Omental fat pad (tissue), 4 donors: ENCODE measurements at places on chromosomes 7 and 10. TPM values are rescaled to one million over a fixed set of nuclear protein-coding genes. Genes with fewer than 3 reads are reported as not detected.
A peak's percentile ranks its signal among the peaks of the same experiment; 100 is the strongest.

GRCh38 chr7:48217753-48218152 is 46.5 kb downstream of the ABCA13 start:
- DNase-seq: no peak

DNA sequence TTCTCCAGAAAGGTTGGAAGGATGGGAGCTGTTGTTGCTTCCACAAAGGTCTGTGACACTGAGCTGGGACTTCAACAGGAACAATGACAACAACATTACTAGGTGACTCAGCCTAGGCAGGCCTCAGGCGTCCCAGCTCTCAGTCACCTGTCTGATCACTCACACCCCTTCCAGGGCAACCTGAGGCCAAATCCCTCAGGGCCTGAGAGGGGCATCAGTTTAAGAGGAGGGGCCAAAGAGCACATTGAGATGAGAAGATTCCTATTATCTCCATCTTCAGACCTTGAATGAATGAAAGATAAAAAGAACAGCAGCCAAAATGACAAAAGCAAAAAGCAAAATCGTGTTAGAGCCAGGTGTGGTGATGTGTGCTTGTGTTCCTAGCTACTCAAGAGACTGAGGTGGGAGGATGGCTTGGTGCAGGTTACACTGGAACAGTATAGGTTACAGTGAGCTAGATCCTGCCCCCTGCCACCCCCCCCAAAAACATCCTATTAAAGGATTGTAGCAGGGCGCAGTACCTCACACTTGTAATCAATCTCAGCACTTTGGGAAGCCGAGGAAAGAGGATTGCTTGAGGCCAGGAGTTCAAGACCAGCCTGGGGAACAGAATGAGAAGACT is at the start of gene ATG9B:
Gene ATG9B (minus strand): TSS at position 60 of the 622 bp plus-strand sequence. CDS start 71 bp downstream, outside the sequence.
- no peak for DNase-seq

GRCh38 chr10:43843321-43844101 is 194.8 kb upstream of the ZNF32 start:
- DNase-seq: no peak

Gene ANKRD61
- 0.36 TPM for total RNA-seq

- peak; percentile 72 for DNase-seq
Observed at GRCh38 chr10:3852147-3852904, 67.3 kb upstream of the KLF6 start.

GRCh38 chr7:142860968-142861367 is 6.1 kb downstream of the EPHB6 start:
- no peak for DNase-seq

DNA sequence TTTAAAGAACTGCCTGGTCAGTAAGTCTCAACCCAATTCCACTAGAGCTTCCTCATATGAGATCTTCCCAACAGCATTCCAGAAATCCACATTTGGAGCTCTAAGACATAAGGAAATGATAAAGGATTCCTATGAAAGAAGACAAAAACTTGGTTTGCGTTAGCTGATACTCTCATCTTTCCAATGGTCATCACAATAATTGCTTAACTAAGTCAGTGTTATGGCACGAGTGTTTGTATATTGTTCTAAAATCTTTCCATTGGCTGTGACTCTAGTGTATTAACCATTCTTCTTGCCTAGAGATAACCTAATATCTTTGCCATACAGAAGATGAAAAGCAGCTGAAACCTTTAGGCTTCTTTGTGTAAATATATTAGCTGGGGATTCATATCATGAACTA is 289.0 kb downstream of the SNX13 start:
- no peak for DNase-seq

DNA sequence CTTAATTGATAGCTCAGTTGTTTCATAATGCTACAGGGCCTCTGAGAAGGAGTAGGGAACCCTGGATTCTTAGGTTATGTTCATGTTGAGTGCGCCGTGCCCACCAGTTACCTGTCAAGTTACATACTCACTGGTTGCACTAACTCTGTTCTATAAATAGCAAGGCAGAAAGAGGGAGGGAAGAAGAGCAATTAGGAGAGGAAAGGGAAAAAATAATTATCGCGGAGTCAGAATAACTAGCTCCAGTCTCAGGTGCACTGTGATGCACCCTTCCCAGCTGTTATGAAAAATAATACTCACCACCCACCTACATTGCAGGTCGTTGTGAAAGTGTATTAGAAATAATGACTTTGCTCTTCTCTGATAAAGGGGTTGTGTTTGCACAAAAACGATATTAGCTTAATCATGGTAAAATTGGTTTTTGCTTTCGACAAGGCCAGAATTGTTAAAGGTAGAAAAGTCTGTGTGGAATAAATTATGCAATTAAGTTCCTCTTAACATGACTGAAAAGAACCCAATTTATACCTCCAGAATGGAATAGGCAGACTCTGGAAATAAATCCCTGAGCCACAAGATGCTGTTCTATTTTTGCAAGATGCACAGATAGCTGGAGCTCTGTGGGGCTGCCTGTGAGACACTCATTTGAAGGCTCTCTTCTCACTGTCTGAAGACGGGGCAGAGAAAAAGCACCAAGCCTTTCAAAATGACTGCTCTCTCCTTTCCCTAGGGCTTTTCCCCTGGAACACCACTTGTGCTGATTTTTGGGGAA is 137.6 kb upstream of the PITRM1 start:
- DNase-seq: no peak

- DNase-seq: no peak
Observed at GRCh38 chr7:120856621-120857352, 1.2 kb downstream of the TSPAN12 start.

DNA sequence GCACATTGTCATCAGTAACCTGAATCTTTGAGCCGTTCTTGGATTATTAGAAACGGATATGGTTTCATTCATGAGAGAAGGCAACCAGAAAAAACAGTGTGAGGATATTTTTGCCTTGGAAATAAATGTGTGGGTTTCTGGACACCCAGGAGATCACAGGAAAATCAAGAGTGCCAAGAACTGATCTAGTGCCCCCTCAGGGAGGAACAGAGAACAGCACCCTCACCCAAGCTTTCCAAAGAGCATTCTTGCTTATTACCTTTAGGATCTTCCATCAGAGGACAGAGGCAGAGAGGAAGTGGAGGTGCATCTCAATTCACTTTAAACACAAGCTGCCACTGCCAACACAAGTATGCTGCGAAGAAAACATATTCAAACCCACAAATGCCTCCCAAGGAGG is 851.5 kb upstream of the COBL start:
- no peak for DNase-seq

GRCh38 chr7:37816922-37817590 is 31.3 kb upstream of the NME8 start:
- DNase-seq: no peak

Gene TEX47
- total RNA-seq: not detected

DNA sequence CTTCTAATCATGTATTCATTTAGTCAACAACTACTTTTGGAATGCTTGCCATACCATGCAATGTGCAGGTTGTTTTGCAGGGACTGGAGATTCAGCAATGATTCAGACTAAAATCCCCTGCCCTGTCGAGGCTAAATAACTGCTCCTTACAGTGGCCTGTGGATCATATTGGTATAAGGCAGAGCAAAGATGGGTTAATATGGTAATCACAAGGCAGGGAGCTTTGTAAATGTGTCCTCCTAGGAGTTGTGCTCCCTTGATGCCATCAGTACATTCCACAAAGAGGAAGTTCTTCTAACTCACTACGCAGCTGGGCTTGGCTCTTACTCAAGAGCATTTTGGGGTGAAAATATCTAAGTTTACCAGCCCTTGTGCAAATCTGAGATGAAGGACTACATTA is 614 bp upstream of the IFIT2 start:
- DNase-seq: no peak

Gene FBH1
- total RNA-seq: 79.2 TPM

Gene UCMA
- not detected for total RNA-seq
